Retinal pigment epithelial cell (primary cell): ENCODE measurements at places on chromosomes 16 and 17.

DNA sequence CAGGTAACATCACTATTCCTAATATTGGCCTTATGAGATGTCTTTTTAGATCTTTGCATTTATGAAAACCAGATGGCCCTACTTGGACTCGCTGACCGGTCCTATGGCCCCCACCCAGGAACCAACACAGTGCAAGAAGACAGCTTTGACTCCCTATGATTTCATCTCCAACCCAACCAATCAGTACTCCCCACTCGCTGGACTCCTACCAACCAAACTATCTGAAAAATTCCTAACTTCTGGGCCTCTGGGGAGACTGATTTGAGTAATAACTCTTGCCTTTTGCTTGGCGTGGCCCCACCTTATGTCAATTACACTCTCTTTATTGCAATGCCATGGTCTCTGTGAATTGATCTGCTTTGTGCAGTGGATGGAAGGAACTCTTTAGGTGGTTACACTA is 828.9 kb downstream of the CDH11 start:
- no peak for DNase-seq

DNA sequence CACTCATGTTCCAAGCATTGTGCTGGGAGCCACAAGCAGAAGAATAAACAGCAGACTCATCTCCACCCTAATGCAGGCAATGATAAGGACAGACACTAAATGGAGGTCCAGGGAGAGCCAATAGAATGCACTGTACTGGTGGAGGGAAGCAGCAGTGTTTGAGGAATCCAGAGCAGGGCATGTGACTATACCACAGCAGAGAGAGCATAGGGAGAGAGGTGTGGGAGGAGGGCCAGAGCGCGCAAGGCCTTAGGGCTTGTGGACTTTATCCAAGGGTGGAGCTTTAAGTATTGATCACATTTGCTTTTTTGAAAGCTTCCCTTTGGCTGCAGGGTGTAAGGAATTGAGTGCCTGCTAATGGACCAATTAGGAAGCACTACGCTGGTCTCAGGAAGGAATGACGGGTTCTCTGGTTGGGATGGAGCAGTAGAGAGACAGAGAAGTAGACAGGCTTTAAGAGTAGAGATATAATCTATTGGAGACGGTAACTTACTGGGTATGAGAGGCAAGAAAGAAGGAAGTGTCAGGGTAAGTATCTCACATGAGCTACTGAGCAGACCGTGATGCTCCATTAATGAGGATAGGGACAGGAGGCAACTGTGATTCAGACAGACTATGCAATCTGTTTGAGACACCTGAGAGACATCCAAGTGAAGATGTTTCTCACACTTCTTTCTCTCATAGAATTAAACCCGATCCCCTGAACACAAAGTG is 82.2 kb downstream of the MYO1D start:
- no peak for DNase-seq

- DNase-seq, result no peak
Measured at GRCh38 chr17:39603304-39604016, 4.3 kb downstream of the NEUROD2 start.

DNA sequence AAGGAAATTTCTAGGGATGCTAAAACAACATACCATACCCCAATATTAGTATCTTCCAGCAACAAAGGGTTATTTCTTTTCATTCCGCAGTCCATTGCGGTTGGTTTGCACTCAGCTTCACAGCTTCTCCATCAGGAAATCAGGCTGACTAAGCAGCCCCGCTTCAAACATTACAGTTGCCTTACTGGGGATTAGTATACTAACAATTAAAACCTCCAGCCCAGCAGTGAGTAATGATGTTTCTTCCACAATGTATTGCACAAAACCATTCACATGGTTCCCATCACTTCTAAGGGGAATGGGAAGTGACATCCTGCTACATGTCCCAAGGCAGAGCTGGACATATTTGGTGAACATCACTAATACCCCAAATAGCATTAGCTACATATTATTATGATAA is 1384.9 kb downstream of the CDH8 start:
- peak; percentile 72 for DNase-seq

- no peak for DNase-seq
Measured at GRCh38 chr17:75516619-75517296, 430 bp downstream of the TSEN54 start.

DNA sequence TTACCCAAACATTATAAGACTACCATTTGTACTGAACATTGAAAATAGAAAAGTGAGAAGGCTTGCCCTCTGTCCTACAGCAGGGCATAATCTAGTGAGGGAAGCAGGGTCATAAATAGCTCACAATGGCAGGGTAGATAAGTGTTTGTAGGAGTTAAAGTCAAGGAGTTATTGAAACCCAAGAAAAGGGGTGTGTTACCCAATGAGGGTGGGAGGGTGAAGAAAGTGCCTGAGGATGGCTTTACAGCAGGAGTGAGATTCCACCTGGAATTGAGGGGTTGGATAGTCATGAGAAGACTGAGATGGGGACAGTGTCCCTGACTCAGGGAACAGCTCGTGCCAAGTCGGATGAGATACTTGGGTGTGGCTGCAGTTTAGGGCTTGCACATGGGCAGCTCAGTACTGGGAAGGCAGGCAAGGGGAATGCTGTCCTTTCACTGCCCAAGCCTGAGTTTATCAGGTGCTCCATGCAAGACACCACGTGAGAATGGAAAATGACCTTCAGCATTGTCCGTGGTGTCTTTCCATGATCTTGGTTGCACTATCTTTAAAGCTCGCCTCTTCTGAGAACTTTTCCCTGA is 393.2 kb upstream of the MAF start:
- DNase-seq, result no peak

DNA sequence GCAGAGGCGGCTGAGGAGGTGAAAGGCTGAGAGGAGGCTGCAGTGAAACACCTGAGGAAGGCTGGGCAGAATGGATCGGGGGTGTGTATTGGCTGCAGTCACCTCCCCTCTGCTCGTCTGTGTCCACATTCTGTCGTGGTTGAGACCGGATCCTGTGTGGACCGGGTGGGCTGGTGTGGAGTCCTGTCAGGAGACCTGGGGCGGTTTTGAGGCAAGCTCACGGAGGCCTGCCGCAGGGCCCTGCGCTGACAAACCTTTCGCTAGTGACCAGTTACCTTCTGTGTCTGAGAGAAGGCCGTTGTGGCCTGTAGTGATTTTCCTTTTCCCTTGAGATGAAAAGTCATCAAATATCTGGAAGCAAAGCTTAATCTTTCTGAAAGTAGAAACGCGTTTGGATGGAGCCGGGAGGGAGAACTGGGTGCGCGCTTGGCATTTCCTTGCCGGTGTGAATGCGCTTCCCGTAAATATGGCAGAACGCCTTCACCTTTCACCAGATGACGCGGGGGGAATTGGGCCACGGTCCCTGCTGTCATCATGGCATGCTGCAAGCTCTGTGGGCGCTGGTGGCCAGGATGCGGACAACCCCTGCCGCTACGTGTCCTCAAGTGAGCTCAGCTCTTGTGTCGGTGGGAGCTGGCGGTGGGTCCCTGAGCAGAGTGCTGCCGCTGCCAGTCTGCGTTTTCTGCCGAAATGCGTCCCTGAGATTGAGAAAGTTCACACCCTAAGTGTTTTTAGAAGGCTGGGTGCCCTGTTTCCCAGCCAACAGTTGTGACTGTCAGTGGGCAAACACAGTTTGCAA is 6.3 kb downstream of the BANP start:
- DNase-seq, result no peak

DNA sequence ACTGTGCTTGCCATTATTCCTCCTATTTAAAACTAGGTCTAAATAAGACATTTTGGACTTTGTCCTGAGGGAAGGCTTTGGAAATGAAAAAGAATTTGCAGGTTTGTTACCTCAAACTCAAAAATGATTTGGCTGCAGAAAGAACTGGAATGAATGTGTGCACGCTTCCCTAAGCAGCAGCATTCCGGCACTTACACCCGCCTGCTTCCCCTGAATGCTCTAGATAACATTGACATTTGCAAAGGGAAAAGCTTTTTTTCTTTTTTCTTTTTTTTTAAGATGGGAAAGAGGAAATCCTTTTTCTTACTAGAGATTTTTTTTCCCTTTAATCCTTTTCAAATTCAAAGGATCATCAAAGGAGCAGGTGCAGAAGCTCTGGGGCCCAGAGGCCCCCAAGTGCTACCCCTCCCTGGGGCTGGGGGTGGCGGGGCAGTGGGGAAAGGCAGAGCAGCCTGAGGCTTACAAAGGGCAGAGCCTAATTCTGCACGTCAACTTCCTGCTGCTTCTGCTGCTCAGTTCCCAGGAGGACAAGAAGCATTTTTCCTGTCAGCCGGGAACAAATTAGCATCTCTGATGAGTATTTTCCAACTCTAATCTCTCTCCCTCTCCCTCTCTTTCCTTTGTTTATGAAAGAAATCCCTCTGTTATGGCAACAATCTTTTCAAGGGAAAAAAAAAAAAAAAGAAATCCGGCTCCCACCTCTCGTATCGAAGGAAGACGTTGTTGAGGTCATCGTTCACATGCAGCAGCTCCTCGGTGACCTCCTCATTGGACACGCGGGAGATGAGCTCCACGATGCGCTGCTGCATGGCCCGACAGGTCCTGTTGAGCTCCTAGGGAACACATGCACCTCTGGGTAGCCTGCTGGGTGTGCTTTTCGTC is 32.1 kb upstream of the SREBF1 start:
- DNase-seq, result no peak

DNA sequence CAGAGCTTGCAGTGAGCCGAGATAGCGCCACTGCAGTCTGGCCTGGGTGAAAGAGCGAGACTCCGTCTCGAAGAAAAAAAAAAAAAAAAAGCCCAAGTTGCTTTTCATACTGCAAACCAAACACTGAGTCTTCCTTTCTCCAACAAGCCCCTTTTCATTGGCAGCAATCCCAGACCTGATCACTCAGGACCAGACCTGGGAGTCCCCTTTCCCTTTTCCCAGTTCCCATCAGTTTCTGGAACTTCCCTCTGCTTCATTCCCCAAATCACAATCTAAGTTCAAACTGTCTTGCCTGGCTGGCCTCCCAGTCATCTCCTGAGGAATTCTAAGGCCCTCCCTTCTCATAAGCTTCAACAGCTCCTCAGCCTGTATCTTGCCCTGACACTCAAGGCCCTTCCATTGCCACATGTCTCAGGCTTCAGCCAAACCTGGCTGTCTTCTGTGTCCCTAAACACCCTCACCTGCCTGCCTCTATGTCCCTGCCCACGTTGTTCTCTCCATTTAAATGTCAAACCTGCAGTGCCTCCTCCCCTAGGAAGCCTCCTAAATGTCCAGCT is 11.8 kb upstream of the PHF12 start:
- no peak for DNase-seq

- no peak for DNase-seq
Measured at GRCh38 chr17:35786941-35787432, 8.5 kb downstream of the MMP28 start.

DNA sequence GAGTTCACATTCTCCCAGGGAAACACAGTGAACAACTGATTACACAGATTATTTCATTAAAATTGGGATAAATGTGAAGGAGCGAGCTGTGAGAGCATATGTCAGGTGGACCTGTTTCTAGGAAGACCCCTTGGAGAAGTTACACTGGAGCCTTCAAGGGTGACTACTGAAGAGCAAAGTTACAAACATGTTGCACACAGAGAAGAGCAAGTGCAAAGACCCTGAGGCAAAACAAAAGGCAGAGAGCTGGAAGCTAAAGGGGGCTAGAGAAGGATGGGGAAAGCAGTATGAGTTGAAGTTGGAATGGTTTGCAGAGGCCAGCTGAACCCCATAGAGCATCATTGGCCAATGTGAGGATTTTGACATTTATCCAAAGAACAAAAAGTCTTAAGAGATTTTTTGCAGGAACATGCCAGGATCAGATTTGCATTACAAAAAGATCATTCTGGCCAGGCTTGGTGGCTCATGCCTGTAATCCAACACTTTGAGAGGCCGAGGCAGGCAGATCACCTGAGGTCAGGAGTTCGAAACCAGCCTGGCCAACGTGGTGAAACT is 14.1 kb downstream of the PDZD9 start:
- DNase-seq, result no peak

- DNase-seq, result no peak
Measured at GRCh38 chr16:627454-628239, 3.1 kb upstream of the WFIKKN1 start.

DNA sequence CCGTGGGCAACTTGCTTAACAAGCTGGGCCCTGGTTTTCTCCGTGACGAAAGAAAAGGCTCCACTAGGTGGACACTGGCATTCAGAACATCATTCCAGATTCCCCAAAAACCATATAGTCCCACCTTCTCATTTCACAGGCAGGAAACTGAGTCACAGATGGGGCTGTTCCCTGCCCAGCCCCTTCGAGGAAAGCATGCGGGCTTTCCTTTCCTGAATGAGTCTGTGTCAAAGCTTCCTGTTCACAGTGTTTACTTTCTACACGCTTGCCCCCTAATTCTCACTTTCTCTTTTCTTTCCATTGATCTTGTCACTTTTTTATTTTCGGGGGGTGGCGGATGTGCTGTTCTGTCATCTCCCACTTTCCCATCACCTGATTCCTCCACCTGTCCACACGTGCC is 10.3 kb upstream of the LGALS9 start:
- no peak for DNase-seq

GRCh38 chr17:10052106-10052813 is 146.1 kb downstream of the GAS7 start:
- no peak for DNase-seq

DNA sequence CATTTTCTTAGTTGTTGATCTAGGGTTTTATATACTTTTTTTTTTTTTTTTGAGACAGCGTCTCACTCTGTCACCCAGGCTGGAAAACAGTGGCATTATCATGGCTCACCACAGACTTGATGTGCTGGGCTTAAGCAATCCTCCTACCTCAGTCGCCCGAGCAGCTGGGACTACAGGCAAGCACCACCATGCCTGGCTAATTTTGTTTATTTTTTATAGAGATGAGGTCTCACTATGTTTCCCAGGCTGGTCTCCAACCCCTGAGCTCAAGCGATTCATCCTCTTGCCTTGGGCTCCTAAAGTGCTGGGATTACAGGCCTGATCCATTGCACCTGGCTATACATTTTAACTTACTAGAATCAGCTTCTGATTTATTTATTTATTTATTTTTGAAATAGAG is 34.2 kb upstream of the ATP2A3 start:
- no peak for DNase-seq
